ENCODE measurements at places on chromosomes 6 and 20.
A peak's percentile ranks its signal among the peaks of the same experiment; 100 is the strongest.

DNA sequence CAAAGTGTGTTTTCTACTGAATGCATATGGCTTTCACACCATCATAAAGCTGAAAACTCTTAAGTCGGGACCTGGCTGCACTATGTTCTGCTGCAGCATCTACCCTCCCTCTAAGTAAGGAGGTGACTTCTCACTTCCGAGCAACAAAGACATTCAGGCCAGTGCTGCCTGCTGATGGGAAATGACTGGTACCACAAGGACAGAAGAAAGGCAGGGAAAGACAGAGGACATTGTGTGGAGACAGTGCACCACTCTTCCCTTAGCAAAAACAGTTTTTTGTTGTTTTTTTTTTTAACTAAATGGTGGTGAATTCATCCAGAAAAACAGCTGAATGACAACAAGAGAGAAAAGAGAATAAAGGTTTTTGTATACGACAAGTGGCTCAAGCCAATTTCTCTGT, 81.5 kb downstream of the MAP7 start:
- no peak for DNase-seq

GRCh38 chr6:127951172-127951917, 50.5 kb upstream of the THEMIS start:
- DNase-seq = no peak

DNA sequence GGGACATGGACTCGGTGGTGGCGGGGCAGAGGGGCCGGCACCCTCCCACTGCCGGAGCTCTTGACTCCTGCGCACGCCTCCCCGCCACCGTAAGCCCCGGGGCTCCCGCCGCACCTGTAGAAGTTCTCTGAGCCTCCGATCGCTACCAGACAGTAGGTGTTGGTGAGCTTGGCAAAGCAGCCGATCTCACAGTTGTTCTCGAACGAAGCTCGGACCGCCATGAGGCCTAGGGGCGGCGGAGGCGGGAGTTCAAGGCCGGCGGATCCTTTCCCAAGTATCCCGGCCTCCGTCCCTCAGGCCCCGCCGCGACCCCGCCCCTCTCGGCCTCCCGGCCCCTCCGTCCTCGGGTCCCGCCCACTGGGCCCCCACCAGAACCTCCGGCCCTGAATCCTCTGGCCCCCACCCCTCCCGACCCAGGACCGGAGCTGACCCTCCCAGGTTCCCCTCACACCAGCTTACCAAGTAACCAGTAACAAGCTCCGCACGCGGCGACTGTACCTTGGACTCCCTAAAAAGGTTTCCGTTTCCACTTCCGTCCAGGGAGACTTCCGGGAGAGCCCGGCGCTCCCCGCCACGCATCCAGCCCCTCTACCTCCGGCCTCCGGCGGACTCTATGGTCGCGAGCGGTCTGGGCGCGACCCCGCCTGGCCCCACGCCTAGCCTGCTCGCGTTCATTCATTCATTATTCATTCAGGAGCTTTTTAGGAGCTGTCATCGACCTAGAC, at the start of gene EIF6:
Gene EIF6, minus strand, starts transcription at position 506 of the 725 bp plus-strand sequence. Its CDS starts 285 bp downstream, at position 221.
- DNase-seq = peak; percentile 78

DNA sequence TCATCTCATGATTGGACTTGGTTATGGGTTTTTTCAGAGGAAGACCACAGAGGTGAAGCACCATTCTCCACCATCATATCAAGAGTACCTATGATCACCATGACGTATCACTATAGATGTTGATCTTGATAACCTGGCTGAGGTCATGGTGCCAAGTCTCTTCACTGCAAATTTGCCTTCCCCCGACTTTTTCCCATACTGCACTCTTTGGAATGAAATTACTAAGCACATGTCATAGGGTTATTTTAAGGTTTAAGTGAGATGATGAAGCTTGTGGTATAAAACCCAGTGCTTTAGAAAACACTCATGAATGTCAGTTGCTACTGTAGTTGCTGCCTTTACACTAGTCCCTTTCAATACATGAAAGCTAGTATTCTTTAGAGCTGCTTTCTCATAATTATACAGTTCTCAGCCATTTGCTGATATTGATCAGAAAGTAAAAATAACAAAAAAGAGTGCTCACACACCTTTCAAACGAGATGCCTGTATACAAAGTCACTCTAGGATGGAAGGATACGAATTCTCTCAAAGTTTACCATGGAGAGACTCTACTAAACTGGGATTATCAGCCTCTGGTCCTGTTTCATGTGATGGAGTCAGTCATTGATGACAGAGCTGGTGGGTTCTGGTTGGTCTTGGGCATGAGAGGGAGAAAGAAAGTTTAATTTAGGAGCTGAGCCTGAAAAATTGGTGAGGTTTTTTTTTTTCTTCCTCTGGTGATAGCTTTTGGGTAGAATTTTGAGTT, 228.1 kb downstream of the PRL start:
- DNase-seq = no peak

- no peak for DNase-seq
Observed at GRCh38 chr6:168115748-168116437, 36.9 kb upstream of the FRMD1 start.

GRCh38 chr6:155387481-155387880, 68.2 kb downstream of the NOX3 start:
- no peak for DNase-seq

DNA sequence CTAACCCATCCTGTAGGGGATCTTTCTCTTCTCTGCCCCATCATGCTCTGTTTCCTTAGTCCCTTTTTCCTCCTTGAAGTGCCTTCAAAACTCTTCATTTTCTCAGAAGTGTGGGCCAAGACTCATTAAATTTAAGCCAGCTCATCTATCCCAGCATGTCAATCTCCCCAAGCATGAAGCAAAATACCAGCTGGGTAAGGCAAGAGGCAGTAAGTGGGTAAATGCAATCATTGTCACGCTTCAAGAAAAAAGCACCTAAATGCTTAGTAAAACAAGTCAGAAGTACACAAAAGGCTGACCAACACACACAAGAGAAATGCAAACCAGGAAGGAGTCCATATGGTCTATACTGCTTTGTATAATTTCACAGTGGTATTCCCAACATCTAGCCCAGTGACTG, 61.5 kb downstream of the COL12A1 start:
- no peak for DNase-seq

DNA sequence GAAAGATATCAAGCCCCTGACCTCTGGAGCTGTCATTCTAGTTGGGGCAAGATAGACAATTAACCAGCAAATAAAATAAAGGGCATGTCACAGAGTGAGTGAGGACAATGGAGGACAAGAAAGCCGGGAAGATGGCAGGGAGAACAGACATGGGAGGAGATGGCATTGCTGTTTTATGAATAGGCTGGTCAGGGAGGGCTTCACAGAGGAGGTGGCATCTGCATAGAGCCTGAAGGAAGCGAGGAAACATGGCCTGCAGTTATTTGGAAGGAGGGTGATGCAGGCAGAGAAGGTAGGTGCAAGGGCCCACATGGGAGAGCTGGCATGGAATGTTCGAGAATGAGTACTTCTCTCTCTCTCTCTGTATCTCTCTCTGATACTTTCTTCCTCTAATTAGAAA, 63.7 kb downstream of the EFCAB8 start:
- DNase-seq = no peak

DNA sequence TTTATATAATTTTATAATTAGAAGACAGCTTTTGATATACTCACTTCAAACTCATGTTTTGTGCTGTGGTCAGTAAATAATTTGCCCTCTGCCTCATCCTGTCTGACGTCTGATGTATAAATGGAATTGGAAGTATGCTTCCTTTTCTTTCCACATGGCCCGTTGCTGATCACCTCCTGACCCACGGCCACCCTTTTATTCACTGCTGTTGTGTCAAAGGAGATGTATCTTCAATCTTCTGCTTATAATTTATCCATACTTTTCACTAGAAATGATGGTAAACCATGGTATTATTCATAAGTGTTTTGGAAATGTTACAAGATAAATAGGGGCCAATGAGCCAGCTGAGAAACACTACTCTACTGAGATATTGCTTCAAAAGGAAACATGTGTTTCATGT, 841.8 kb downstream of the PHF3 start:
- no peak for DNase-seq

DNA sequence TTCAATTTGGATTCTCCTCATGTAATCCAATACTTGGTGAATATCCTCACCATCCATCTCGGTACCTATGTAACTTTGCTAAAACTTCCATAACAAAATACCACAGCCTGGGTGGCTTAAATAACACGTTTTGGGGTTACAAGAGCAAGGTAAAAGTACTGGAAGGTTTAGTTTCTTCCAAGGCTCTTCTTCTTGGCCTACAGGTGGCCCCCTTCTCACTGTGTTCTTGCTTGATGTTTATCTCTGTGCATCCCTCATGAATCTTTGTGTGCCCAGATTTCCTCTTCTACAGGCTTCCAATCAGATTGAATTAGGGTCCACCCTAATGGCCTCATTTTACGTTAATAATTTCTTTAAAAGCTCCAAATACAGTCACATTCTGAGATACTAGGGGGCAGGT, 163.3 kb upstream of the HCRTR2 start:
- no peak for DNase-seq

- DNase-seq = no peak
Observed at GRCh38 chr6:147244832-147245231, 40.6 kb downstream of the STXBP5 start.

All from anterior cingulate cortex (tissue), 58 donors.